ENCODE measurements at places on chromosomes 3 and 15.

DNA sequence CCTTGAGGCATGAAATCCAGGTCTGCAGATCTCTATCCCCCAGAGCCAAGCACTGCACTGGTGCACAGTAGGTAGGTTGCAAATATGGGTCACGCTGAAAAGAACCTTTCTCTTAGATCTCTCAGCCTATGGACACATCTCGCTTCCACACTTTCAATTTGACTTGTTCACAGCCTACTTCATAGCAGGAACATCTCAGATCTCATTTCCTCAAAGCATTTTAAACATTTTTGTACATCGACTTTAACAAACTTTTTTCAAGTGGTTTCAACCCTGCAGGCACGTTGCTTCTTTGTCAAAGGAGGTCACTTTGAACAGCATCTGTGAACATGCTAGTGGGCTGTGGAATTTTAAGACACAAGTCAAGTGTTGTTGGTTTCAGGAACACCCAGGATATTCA is 76.0 kb downstream of the SLC12A8 start:
- DNase-seq, result no peak

- peak; percentile 52 for DNase-seq
Measured at GRCh38 chr3:125375950-125376679, 990 bp upstream of the ZNF148 start.

DNA sequence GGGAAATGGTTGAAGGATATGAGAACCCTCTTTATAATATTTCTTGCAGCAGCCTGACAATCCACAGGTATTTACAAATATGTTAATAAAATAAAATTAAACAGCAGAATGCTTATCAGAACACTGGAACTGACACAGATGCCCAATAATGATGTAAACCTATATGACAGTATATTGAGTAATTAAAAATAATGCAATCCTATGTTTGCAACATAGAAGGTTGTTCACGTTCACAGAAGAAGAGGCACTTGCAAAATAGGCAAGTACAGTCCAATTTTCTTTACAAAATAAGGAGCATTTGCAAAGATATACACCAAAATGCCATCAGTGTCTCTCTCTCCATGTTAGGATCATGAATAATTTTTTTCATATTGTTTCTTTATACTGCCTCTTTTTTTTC is 397.0 kb upstream of the WNT5A start:
- no peak for DNase-seq

GRCh38 chr3:24387493-24387892 is 107.2 kb downstream of the THRB start:
- no peak for DNase-seq

- DNase-seq, result no peak
Measured at GRCh38 chr15:63107895-63108546, 13.6 kb upstream of the LACTB start.

DNA sequence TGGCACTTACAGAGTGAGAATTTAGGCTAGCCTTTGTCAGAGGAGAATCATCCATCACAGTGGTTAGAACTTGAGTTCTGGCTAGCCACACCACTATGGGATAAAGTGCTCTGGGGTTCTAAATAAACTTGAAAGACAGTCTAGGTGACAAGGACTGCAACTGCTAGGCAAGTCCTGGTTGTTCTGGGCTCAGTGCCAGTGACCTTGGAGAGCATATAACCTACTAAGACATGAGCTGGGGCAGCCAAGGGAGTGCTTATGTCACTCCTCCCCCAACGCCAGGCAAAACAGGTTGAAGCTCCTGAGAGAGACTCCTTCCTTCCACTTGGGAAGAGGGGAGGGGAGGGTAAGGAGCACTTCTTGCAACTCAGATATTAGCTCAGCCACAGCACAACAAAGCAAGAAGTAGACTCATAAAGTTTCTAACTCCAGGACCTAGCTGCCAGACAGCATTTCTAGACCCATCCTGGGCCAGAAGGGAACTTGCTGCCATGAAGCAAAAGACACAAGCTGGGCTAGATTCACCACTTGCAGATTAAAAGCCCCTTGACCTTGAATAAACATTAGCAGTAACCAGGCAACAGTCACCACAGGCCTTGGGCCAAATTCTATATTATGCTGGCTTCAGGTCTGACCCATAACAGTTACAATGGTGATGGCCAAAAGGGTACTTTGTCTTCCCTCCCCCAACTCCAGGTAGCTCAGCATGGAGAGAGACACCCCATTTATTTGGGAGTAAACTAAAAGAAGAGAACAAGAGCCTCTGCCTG is 963.7 kb downstream of the PLOD2 start:
- DNase-seq, result no peak

- DNase-seq, result no peak
Measured at GRCh38 chr15:61063875-61064320, 165.2 kb downstream of the RORA start.

- DNase-seq, result no peak
Measured at GRCh38 chr3:11735638-11736037, 91.9 kb upstream of the VGLL4 start.
